ENCODE measurements at places on chromosomes 1 and 21. TPM values are rescaled to one million over a fixed set of nuclear protein-coding genes. Genes with fewer than 3 reads are reported as not detected.

DNA sequence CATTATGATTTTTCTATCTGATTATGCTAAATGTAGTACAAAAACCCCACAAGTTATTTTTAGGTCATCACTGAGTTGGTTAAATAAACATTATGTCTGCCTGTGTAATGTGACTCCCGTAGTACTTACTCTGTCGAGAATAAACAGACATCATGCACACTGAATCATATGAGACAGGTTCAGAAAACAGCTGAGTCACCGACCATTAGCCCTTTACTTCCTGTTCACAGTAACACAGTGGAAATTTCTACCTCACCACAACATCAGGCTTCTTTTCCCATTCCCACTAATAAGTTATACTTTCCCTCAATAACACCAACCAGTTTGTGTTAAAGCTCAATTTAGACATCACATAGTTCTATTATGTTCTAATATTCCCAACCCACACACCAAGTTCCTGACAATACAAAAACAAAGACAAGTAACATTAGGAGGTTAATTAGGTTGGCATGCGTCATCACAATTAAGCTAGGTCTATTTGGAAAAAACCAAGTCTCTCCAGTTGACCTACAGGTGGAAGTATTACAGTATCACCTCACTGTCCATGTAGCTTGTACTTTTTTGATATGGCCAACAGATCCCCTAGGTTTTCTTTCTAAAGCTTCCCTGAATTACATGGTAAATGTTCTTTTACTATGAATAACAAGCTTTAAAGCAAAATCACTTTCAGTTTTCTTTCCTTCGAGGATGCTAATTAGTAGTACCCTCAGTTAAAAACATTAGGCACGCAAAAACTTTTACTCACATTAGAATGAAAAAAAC is 154.2 kb downstream of the EIF4G3 start:
- peak; percentile 95 for DNase-seq

CXADR gene
- 21.6 TPM for total RNA-seq

KRTAP19-3 gene
- total RNA-seq: not detected

GRCh38 chr1:150152182-150152536 is 2.4 kb downstream of the PLEKHO1 start:
- DNase-seq: no peak

GRCh38 chr1:4778056-4778455 is 123.6 kb downstream of the AJAP1 start:
- no peak for DNase-seq

DNA sequence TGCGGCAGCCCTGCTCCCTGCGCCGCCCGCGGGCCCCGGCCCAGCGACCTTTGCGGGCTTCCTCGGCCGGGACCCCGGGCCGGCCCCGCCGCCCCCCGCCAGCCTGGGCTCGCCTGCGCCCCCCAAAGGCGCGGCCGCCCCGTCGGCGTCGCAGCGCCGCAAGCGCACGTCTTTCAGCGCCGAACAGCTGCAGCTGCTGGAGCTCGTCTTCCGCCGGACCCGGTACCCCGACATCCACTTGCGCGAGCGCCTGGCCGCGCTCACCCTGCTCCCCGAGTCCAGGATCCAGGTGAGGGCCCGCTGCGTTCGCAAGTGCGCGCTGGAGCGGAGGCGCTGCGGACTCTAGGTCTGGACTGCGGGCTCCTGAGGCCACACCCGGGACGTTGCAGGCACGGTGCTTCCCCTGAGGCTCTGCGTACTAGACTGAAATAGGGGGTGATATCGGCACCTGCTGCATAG is 351 bp downstream of the MIXL1 start:
- no peak for DNase-seq

GRCh38 chr1:32651461-32652073 is 559 bp downstream of the RBBP4 start:
- peak; percentile 8 for DNase-seq

CLDN17 gene
- total RNA-seq: not detected

C1orf115 gene
- total RNA-seq: 16.8 TPM

SDC3 gene
- total RNA-seq: 40.1 TPM

DNA sequence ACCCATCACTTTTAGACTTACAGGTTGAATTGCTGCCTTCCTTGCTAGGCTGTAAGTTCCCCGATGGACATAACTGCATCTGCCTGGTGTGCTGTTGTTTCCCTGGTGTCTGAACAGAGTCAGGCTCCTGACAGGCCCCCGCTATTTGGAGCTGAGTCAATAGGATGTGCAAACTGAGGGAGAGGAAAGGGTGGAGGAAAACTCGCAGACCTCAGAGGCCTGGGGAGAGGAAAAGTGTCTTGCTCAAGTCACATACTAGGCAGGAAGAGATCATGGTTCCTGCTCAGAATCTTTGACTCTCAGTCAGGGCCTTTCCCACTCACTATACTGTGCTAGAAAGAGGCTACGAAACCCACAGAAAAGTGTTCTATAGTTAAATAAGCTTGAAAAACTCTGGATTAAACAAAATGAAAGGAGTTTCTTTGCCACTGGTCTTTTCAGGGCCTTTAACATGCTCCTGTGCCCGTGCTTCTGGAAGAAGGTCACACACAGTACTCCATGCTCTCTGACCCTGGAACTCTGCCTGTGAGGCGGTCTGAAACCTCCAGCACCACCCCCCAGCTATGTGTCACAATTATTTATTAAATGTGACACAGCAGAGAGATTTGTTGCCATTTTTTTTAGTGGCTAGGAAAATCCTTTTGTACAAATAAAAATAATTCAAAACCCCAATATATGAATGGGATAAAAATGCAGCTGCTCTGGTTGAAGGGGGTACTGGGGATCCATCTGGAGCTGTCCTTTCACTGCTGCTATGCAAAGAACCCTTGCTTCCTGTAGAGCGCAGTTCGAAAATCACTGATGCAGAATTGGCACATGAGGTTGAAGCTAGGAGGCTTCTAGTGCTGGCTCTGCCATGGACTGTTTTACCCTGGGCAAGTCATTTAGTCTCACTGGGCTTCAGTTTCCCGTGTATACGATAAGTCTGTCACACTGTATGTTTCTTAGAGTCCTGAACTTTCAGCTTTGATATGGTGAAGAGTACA is 20.1 kb upstream of the CDCP2 start:
- DNase-seq: no peak

All from HCT116 (cell line).